ENCODE measurements at places on chromosomes 12 and 14.

DNA sequence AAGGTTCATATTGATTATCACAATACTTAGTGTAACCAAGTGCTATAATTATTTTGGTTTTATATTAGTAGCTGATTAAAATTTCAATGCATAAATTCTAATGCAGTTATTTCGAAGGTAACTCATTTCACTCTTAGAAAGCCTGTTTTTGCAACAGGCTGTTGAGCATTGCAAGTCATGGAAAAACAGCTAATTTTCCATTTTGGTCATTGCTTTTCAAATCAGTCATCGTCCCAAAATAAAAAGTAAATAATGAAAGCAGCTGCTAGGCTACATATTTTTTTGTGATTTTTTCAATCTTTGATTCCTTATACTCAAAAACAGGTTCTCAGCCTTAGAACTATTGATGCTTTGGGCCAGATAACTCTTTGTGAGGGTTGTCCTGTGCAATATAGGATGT lies 22.9 kb downstream of the VEZT start:
- no peak for DNase-seq

DNA sequence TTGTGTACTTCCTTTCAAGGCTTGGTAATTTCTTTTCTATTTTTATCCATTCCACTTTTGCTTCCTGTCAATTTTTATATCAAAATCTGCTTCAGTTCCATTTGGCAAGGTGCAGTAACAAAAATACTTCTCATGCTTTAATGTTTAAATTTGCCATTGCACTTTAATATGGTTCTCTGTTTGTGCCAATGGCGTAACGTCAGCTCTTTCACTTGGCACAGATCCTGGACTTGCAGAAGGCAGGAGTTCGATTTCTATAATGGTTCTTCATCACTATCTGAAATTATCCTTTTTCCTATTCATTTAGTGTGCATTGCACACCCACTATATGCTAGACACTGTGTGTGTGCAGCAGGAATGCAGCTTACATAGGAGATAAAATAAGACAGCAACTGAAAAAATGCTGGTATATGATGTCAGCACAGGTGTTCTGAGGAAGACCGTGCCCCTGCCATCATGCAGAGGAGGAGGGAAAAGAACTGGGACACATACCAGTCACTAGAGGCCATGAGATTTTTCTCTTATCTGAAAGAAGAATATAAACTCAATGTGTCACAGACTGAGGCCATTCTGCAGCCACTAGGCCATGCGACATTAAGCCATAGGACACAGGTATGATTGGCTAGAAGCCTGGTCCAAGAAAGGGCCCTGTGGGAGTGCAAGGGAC lies 298.2 kb downstream of the RPAP3 start:
- no peak for DNase-seq

DNA sequence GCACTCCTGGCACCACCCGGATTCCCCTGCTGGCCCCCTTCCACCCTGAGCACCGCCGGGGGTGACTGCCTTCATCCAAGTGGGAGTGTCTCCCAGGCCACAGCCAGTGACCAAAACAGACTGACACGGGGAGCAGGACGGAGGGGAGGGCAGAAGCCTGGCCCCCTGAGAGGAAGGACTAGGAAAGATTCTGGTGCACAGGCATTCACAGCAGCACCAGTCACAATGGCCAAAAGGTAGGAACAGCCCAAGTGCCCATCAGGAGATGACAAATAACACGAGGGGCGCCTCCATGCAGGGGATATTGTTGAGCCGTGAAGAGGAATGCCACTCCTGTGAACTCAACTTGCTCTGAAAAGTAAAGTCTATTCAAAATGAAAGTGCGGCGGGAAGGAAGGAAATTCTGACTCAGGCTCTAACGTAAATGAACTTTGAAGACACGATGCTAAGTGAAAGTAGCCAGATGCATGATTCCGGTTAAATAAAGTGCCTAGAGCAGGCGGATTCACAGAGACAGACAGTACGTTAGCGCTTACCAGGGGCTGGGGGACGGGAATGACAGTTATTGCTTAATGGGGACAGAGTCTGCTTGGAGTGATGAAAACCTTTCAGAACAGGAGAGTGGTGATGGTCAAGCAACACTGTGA lies 146.1 kb upstream of the NCOR2 start:
- DNase-seq: no peak

DNA sequence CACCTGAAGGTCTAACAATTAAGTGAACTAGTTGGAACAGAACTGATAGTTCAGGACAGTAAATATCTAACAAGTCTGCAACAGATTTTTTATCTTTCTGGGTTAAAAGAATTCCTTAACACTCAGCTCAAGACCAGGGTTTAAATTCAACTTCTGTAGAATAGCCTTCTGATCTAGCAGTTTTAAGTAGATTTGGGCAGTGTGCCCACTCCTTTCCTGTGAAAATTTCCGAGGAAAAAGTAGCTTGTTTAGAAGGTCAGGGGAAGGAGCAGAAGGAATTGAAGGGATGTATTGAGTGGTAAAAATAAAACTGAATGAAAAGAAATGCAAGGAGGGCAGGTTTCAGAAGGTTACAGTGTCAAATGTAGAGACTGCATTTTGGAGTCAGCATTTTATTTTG lies 45.8 kb downstream of the ATL1 start:
- no peak for DNase-seq

- DNase-seq: no peak
Observed at GRCh38 chr14:90500665-90501370, 104.0 kb downstream of the CALM1 start.

- peak; percentile 65 for DNase-seq
Observed at GRCh38 chr14:23694085-23694948, 58.2 kb downstream of the DHRS2 start.
